ENCODE measurements at places on chromosomes 1 and 21.

DNA sequence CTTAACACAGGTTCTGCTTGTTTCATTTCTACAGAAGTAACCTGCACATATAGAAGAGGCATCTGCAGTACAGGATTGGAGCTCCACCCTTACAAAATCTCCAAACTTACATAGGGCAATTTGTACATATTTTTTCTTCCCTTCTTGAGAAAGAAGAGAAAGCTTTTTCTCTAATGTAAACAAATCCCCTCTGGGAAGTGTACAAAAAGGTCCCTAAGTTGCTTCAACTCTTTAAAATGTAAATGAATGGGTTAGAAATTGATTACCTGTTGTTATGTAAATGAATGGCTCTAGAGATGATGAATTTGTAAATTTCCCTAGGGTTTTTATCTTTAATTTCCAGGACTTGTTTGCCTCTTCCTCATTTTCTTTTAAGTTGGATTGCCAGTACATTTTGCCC, 1183.7 kb downstream of the MRPL39 start:
- DNase-seq = no peak

GRCh38 chr21:44522753-44523204, 17.2 kb downstream of the KRTAP10-1 start:
- no peak for DNase-seq

DNA sequence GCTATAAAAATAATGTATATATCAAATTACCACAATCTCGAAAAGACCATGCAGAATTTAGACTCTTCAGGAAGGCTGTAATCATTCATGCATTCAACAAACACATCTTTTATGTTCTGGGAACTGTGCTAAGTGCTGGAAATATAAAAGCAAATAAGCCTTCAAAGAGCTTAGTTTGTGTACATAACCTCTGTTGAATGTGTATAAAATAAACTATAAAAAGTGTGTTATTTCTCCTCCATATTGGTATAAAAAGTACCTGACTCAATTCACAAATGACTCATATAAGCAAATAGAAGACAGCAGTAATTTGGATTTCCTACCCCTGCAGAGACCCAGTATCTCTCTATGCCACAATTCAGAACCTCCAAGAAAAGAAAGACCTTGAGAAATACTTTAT, 36.8 kb downstream of the RAB3GAP2 start:
- no peak for DNase-seq

GRCh38 chr1:6674771-6675170, 26.8 kb downstream of the DNAJC11 start:
- no peak for DNase-seq

GRCh38 chr1:232578651-232579195, 51.2 kb downstream of the SIPA1L2 start:
- DNase-seq = no peak

- no peak for DNase-seq
These were observed 36.2 kb upstream of the GADD45A start for GRCh38 chr1:67648582-67649326.

GRCh38 chr1:93411000-93411399, 36.9 kb upstream of the FNBP1L start:
- no peak for DNase-seq

GRCh38 chr1:26353976-26354820, at the start of gene CRYBG2:
Gene CRYBG2 (minus strand): TSS chr1:26354130. CDS start chr1:26346657, 7,473 bp downstream.
- DNase-seq = no peak

- no peak for DNase-seq
These were observed 96.0 kb downstream of the FOXD2 start for GRCh38 chr1:47533793-47534328.

DNA sequence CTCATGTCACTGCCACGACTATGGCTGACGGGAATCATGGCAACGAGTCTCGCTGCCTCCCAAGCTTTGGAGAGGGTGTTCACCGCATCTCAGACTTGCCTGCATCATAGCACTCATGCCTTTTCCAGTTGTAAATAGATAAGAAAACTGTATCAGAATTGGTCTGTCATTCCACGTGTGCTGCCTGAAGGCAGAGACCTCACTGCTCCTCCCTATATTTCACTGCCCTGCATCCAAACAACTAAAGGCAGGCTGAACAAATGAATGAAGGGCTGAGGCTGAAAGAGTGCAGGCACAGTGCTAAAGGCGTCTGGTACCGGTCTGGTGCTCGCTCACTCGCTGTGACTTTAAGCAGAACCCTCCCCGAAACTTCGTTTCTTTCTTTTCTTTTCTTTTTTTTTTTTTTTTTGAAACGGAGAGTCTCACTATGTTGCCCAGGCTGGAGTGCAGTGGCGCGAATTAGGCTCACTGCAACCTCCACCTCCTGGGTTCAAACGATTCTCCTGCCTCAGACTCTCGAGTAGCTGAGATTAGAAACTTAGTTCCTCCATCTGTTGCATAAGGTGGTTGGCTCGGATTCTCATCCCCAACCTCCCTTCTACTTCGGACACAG, 542 bp downstream of the EIF2B3 start:
- DNase-seq = no peak

DNA sequence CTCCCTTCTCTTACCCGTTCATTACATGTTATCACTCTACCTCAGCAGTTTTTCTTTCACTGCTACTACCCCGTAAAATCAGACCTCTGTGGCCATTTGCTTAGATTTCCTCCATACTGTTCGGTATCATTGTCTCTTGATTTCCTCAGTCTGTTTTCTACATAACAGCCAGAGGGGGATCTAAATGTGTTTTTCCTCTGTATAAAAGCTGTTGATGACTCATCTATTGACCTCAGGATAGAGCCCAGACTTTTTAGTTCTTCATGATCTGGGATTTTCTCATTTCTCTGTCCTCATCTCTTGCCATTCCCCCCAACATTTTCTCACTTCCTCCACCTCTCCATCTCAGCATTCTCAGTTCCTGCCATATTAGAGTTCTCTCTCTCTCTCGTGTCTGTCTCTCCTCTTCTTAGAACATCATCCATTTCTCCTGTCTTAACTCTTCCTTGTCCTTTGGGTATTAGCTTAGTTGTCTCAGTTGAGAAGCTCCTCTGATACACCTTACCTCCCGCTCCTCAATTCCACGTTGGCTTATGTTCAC, 10.5 kb downstream of the OTUD3 start:
- no peak for DNase-seq

DNA sequence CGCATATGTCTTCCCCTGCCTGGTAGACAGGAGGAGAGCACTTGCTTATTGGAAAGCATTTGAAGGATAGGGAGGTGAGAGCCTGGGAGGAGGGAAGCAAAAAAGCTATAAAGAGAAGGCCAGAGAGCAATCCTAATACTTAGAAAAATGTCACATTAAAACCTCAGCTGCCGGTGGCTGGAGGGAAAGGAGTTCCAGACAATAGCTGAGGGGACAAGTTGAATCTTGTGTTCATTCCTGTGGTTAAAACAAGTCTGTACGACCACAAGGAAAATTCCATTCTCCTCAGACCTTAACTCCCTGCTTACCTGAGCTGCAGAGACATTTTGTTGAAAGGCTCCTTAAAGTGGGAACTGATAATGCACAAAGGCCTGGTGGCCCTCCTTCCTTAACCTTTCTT, 218.8 kb upstream of the CAMK1G start:
- DNase-seq = no peak

DNA sequence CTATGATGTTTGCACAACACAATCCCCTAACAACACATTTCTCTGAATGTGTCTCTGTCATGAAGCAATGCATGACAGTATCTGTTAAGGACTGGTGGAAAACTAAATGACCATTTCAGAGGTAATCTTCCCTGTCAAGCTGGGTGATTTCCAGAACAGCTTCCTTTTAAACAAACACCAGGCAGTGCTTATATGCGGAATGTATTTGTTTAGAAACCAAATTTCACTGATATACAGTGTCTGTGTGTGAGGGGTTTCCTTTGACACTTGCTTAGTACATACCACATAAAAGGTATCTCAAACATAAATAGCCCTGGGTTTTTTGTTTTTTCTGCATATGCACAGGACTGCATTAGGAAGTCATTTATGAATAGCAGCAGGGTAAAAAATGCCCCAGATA, 95.6 kb downstream of the TGFBR3 start:
- DNase-seq = no peak

DNA sequence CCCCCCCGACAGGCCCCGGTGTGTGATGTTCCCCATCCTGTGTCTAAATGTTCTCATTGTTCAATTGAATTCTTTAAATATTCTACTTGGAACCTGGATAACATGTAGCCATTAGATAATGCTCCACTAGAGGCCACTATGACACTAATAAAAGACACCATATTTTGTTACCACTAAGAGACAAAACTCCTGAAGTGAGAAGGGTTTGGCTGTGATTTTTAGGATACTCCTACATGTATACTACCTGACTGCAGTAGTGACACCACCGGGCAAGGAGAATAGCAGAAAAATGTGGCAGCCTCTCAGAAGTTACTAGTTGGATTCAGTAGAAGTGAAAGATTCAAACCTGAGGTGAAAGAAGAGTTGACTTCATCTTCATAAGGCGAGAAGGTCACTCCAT, 36.0 kb downstream of the F5 start:
- no peak for DNase-seq

DNA sequence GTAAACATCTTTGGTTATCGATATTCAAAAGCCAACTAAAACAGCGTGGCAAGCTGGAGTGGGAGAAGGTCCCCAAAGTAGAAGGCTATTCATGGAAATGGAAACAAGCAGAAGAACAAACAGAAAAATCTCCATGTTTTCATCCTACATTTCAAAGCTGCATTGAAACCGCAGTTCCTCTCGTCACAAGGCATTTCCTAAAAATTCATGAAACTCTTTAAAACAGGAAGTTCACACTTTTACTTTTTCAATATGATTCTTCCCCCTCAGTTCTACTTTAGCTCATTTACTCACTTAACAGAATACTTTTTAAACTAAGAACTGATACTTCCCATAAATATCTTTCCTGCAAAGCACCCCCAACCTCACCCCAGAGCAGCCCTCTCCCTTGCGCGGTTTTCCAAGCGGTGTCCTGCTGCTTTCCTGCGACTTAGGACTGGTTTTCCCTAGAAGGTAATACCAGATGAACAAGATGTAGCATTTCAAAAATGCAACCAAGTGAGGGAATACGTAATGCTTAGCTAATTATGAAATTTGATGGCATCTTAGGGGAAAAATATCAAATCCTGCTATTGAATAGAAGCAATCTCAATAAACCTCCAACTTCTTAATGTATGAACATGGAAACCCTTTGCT, 228.3 kb upstream of the PKN2 start:
- DNase-seq = no peak

- no peak for DNase-seq
These were observed 178.1 kb upstream of the RUNX1 start for GRCh38 chr21:35226968-35227744.

DNA sequence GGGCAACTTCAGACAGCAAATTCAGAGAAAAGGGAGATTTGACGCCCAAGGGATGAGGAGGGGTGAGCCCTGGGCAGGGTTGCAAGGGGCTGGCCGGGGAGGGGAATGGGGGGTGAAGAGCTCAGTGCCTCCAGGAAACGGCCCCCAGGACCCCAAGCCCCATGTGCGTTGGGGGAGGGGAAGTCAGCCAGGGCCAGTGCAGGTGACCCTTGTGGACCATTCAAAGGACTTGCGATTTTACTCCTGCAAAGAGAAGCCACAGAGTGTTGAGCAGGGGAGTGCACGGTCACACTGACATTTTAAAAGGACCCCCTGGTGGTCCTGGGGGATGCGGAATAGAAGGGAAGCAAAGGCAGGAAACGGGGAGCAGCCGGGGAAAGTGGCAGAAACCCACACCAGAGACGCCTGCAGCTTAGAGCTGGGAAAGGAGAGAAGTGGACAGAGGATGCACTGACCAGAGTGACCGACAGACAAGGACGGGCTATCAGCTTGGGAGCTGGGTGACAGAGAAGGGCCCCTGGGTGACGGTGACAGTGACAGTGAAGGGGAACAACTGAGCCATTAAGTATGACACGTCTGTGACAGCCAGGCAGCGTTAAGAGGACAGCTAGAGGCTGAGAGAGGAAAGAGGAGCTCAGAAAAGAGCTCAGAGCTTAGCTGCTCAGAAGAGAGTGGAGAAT, 54.0 kb upstream of the TMEM51 start:
- no peak for DNase-seq

GRCh38 chr1:226519716-226520598, 28.6 kb upstream of the STUM start:
- DNase-seq = no peak

- DNase-seq = no peak
These were observed 431.0 kb downstream of the DPYD start for GRCh38 chr1:97489834-97490233.

Data from activated CD8-positive, alpha-beta memory T cell treated with anti-CD3 and anti-CD28 coated beads for 4 hours (primary cell).